Smooth muscle cell of trachea (primary cell): ENCODE measurements at places on chromosomes 2 and 18. TPM values are rescaled to one million over a fixed set of nuclear protein-coding genes. Genes with fewer than 3 reads are reported as not detected.

C18orf54 gene
- total RNA-seq: 1.7 and 6.8 TPM in 2 replicates

IL36G gene
- not detected in 2 replicates for total RNA-seq

ONECUT2 gene
- under 0.01 TPM in 2 replicates for total RNA-seq

MMADHC gene
- 168 and 216 TPM in 2 replicates for total RNA-seq
